ENCODE measurements at places on chromosomes 13 and 19.

DNA sequence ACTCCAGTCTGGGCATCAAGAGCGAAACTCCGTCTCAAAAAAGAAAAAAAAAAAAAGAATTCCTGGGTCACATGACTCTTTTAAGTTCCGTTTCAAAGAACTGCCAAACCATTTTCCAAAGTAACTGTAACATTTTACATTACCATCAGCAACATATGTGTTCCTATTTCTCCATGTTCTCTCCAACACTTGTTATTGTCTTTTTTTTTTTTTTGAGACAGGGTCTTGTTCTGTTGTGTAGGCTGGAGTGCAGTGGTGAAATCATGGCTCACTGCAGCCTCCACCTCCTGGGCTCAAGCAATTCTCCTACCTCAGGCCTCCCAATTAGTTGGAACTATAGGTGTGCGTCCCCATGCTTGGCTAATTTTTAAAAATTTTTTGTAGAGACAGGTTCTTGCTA lies 6.5 kb downstream of the LGALS7B start:
- no peak for DNase-seq

DNA sequence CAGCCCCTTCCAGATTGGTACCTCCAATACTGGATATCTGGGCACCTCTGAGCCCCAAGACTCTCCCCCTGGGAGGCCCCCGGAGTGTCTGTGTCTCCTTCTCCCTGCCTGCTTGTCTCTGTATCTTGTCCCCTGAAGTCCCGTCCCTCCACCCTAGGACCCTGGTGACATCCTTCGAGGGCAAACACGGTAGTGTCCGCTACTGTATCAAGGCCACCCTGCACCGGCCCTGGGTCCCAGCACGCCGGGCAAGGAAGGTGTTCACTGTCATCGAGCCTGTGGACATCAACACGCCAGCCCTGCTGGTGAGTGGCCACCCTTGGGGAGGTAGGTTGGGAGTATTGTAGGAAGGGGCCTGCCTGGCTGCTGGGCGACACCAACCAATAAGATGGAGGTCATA lies 844 bp downstream of the ARRDC2 start:
- DNase-seq = no peak

DNA sequence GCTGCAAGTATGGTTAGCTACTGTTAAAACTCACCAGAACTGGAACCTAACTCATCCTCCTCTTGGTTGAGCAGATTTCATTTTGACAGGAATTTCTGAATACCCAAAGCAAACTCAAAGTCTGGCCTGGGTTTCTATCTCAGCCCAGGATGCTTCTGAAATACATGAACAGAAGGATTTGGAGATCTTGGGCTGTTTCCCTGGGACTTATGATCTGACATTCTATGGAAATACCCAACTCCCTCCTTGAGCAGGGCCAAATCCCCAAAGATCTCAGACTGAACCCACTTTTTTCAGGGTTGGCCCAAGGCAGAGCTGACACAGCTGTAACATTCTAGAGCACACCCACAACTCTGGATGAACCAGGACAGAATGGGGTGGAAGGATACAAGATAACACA lies 1.1 kb upstream of the ITM2B start:
- DNase-seq = no peak

GRCh38 chr19:3668331-3669081 lies 31.8 kb downstream of the PIP5K1C start:
- DNase-seq = no peak

DNA sequence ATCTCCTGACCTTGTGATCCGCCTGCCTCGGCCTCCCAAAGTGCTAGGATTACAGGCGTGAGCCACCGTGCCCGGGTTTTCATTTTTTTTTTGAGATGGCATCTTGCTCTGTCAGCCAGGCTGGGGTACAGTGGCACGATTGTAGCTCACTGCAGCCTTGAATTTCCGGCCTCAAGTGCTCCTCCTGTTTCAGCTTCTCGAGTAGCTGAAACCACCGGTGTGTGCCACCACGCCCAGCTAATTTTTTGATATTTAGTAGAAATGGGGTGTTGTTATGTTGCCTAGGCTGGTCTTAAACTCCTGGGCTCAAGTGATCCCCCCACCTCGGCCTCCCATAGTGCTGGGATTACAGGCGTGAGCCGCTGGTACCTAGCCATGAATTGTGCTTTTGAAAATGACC lies 5.9 kb downstream of the ADAT3 start:
- no peak for DNase-seq

GRCh38 chr19:39299404-39299803 lies 3.2 kb downstream of the IFNL1 start:
- DNase-seq = no peak

- no peak for DNase-seq
Observed at GRCh38 chr13:84569366-84569765, 687.1 kb upstream of the SLITRK1 start.

DNA sequence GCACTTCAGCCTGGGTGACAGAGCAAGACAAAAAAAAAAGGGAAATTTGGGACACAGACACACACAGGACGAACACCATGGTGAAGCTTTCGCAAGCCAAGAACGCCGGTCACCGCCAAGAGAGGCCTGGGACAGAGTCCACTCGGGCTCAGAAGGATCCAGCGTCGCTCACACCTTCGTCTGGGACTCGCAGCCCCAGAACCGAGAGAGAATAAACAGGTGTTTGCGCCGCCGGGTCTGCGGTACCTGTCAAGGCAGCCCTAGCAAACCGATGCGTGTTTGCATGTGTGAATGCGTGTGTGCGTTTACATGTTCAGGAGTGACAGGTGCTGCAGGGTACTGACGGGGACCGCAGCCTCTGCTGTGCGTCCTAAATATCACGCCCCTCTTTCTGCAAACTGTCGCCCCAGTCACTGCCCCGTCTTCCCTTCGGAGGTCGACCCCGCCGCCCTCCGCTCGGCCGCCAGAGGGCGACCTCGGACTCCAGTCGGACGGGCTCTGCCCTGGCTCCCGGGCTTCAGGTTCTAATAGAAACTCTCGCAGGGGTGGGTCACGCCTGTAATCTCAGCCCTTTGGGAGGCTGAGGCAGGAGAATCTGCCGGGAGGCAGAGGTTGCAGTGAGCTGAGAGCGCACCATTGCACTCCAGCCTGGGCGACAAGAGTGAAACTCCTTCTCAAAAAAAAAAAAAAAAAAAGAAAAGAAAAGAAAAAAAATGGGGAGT lies 11.8 kb upstream of the CSNK1G2 start:
- peak; percentile 87 for DNase-seq

GRCh38 chr13:111165241-111166010 lies 50.3 kb downstream of the ARHGEF7 start:
- DNase-seq = no peak

DNA sequence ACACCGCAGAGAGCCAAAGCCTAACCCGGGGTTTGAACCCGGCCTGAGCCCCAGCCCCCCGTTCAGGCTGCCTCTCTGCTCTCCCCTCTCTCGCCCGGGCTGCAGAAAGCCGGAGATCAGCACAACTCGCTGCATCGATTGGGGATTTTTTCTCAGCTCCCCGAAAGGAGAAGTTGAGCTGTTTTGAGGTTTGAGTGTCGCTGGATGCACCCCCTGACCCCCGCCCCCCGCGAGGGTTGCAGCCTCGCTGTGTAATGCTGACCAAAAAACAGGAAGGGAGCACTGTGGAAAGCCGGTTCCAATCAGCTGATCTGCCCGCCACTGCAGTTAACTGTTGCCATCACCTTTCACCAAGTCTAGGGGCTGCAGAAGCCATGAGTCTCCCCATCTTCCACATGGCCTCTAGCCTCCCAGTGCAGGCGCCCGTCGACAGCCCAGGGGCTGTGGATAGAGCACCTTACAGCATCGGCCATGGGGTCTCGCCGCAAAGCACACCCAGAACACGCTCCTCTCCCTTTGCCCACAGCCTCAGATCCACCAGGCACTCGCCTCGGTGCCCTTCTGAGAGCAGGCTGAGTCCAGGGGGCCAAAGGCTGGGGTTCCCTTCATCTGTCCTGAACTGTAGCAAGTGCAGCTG lies 34.5 kb downstream of the MYO9B start:
- DNase-seq = no peak

DNA sequence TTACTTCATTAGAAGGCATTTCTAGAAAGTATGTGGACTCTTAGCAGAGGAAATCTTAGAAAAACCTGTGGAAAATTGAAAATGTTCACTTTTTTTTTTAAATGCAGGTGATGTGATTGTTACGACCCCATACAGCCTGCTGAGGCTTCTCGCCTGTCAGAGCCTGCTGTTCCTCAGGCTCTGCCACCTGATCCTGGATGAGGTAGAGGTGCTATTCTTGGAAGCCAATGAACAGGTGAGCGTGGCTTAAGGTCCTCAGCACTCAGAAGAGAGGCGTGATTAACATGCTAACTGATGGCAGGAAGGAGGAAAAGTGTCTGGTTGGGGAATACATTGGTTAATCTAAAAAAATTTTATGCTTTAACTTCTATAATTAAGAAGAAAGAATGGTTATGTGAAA lies 71.4 kb downstream of the SLC7A9 start:
- no peak for DNase-seq

- DNase-seq = no peak
Observed at GRCh38 chr19:48615231-48616040, 560 bp upstream of the FAM83E start.

GRCh38 chr13:100625447-100625846 lies 36.9 kb upstream of the GGACT start:
- DNase-seq = no peak

DNA sequence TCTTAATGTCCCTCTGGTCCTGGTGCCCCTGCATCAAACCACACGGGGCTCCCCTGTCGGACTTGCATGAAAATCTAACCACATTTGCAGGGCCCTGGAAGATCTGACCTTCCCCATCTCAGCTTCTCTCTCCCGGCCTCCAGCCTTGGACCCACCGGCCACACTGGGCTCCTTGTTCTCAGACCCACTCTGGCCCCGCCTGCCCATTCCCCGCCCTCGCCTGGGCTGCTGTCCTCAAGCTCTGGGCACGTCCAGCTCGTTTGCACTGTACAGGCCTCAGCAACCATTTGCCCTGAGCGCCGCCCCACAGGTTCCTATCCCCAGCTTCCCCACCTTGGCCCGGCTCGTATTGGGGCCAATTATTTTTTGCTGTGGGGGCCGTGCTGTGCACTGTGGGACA lies 10.5 kb downstream of the MYO9B start:
- DNase-seq = no peak

GRCh38 chr13:89550938-89551337 lies 1796.5 kb upstream of the MIR17HG start:
- DNase-seq = no peak

- no peak for DNase-seq
Observed at GRCh38 chr13:26949701-26950502, 189.3 kb upstream of the GPR12 start.

DNA sequence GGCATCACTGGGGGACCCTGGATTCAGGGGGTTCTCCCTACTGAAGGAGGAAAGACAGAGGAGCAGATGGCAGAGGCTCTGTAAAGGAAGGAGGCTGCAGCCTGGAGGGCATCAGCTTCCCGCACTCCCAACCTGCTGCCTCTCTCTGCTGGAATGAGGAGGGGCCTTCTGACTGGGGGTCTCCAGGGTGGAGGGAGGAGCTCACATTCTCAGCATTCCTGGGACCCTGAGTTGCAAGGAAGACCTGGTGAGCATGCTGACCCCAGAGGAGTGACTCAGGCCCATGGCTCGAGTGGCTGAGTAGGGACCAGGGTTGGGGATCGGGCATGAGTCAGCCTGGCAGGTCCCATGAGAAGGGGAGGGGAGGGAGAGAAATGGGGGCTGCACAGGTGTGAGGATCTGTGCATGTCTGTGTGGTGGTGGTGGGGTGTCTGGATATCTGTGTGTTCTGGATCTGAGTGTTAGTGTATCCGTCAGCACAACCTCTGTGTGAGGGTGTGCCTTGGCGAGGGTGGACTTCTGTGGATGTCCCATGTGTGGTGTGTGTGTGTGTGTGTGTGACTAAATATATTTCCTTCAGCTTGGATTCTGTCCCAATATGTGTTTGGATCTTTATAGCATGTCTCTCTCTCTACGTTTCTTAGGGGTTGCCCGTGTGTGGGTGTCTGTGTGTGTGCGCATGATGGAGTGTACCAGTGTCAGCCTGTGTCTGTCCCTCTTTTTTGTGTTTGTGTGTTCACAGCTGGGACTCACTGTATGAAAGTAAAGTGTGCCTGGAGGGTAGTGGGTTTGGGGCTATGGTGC lies 4.6 kb downstream of the AXL start:
- DNase-seq = peak; percentile 89

GRCh38 chr13:24630121-24630520 lies 50.1 kb upstream of the ATP12A start:
- no peak for DNase-seq

DNA sequence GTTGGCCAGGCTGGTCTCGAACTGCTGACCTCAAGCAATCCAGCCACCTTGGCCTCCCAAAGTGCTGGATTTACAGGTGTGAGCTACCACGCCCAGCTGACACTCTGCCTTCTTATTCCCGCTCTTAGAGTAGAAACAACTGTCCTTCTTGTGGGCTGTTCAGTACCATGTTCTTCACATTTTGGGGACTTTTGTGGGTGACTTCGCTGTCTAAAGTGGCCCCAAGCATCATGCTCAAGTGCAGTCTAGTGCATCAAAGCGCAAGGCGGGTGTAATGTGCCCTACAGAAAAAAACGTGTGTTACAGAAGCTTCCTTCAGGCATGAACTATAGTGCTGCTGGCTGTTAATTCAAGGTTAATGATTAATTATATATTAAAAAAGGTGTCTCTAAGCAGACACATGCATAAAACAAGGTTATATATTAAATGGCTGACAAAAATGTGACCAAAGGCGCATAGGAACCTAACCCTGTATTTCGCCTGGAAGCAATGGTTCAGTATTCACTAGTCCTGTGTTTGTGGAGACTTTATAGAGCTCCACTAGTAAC lies 38.3 kb downstream of the ABCC4 start:
- DNase-seq = no peak

DNA sequence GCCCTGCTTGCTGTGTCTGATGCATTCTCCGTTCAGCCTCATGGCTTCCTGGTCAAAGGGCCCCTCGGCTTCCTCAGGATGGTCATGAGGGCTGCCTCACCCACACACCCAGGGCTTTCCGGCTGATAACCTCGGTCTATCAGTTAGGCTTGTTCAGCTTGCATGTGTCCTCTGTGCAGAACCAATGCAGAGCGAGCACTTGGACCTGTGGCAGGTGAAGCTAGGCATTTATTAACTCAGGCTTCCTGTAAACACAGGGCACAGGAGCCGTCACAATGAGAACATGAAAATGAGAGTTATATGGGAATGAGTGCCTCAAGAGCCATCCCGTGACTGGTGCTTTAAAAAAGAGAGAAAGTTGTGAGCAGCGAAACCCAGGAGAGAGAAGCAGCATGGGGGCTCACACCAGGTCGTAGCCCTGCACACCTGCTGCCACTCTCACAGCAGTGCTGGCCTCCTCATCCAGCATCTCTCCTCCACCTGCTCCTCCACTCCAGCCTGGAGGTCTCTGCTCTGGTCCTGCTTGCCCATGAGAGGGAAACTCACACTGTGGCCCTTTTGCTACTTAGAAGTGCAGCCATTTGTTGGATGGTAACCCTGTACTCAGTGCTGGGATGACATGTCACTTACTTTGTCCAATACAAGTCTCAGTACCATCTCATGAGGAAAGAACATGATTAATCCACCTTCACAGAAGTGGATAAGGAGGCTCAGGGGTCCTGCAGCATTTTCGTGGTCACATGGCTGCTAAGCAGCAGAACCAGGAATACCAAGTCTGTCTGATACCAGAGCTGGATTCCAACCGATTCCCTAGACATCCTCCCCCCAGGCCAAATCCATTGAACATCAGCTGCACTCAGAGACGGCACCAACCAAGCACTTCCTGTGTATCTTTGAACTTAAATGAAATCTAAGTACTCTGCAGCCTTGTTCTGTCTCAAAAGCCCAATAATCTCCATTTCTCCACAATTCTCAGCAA lies 50.5 kb upstream of the IRS2 start:
- no peak for DNase-seq

GRCh38 chr19:40365613-40366401 lies 17.3 kb downstream of the PLD3 start:
- DNase-seq = peak; percentile 95

All from HTR-8/SVneo (cell line).